ENCODE measurements at places on chromosomes 13 and 19.

- peak; percentile 0 for DNase-seq
These were observed 120.2 kb downstream of the UBL3 start for GRCh38 chr13:29730253-29730652.

GRCh38 chr13:100019780-100020356 lies 38.3 kb downstream of the ZIC2 start:
- no peak for DNase-seq

- no peak for DNase-seq
These were observed 26.9 kb upstream of the TMEM160 start for GRCh38 chr19:47075179-47075810.

GRCh38 chr13:33932769-33933406 lies 114.9 kb downstream of the RFC3 start:
- DNase-seq, result no peak

DNA sequence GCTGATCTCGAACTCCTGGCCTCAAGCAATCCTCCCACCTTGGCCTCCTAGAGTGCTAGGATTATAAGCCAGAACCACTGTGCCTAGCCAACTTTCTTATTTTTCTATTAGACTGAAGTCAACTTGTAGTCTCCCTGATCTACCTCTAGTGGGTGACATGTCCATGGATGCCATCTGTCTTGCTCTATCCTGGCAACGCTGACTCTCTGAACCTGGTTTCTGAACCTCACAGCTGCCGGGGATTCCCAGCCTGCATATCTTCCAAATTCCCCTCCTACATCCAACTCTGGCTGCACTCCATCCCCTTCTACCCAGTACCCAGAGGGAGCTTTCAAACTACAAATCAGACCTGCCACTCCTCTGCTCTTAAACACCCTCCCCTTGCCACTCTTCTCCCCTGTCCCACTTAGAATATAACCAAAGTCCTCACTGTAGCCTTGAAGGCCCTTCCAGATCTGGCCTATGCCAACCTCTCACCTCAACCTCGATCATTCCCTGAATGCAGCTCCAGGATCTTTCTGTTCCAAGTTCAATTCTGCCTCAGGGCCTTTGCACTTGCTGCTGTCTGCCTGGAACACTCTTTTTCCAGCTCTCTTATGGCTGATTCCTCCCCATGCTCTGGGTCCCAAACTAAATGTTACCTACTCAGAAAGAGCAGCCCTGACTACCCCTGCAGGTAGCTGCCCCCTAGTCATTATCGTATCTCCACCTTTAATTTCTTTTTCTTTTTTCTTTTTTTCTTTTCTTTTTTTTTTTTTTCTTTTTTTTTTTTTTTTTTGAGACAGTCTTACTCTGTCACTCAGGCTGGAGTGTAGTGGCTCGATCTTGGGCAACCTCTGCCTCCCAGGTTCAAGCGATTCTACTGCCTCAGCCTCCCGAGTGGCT lies 2.2 kb downstream of the CLIP3 start:
- no peak for DNase-seq

DNA sequence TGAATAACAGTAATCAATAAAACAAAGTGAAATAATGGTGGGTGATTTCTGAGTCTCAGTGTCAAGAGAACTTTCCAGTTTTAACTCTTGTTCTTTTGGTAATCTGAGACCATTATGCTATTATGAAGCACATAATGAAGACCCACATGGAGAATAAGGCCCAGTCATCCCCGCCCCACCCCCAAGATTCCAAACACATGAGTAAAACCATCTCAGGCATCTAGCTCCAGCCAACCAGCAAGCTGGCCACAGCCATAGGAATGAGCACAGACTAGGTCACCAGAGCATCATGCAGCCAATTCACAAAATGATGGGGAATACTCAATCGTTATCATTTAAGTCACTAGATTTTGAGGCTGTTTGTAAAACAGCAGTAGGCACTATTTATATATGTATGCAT lies 1769.0 kb upstream of the PCDH20 start:
- DNase-seq, result no peak

DNA sequence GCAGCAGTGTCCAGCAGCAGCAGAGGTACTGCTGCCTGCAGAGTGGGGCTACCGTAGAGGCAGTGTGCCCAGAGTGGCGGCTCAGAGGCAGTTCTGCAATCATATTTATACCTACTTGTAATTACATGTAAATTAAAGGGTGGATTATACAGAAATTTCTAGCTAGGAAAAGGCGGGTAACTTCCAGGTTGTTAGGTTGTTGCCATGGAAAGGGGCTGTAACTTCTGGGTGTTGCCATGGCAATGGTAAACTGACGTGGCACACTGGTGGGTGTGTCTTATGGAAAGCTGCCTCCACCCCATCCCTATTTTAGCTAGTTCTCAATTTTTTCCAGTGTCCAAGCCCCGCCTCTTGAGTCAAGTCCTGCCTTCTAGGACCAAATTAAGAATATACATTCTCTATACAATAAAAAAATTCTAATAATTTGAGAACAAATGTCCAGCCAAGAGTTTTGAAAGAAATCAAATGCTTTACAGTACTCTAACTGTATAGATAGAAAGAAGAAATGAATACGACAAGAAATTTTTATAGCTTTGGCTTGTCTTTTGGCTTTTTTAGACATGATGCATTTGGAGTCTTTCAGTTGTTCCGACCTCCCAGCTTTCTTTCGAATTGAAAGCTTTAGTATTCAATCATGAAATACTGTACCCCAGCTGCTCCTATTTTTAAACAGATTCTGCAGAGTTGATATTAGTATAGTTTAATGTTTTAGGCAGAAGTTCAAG lies 816.6 kb downstream of the DIAPH3 start:
- no peak for DNase-seq

GRCh38 chr13:59584761-59585670 lies 578.7 kb downstream of the DIAPH3 start:
- DNase-seq, result no peak

- DNase-seq, result no peak
These were observed 162.0 kb upstream of the SOX1 start for GRCh38 chr13:111904701-111905608.

GRCh38 chr19:13842291-13843103 lies 34.4 kb upstream of the NANOS3 start:
- DNase-seq, result peak; percentile 94

GRCh38 chr19:43148233-43148632 lies 38.1 kb downstream of the PSG5 start:
- DNase-seq, result no peak

DNA sequence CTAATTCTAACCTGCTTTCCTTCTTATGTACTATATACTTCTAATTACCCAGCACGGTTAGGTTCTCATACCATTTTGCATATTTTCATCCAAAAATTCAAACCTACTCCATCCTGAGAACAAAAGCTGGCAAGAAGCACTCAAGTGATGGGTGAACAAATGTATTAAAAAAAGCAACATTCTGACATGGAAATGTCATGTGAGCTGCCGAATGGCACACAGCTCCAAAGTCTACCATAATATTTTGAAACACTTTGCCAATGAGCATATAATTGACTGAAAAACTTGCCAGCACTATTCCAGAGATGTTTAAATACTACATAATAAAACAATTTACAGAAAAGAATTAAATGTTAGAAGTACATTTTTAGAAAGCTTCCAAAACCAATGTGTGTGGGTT lies 274.6 kb downstream of the ENOX1 start:
- DNase-seq, result no peak
